ENCODE measurements at places on chromosomes 3 and 15.

GRCh38 chr15:52546031-52546751 lies 17.5 kb upstream of the MYO5A start:
- no peak for DNase-seq

DNA sequence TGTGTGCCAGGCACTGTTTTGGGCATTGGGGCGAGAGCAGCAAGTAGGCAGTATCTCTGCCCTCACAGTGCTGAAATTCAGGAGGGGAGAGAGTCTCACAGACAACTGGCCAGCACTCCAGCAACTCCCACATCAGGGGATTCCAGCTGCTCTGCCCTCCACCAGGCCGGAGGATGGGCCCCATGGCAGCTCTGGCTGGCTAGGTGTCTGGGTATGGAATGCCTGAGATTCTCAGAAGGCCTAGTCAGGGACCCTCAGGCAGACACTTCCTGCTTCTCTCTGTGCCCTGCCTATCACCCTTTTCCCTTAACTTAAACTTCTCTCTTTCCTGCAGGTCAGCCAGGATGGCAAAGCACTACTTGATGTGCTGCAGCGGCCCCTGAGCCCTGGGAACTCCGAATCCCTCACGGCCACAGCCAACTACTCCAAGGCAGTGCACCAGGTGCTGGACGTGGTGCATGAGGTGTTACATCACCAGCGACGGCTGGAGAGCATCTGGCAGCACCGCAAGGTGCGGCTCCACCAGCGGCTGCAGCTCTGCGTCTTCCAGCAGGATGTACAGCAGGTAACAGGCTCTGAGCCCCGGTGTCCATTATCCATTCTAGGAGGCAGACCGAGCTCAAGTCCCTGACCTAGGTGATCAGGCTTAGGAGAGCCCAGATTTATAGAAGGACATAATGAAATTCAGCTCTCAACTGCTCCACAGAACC lies 342.2 kb upstream of the ROPN1 start:
- no peak for DNase-seq

DNA sequence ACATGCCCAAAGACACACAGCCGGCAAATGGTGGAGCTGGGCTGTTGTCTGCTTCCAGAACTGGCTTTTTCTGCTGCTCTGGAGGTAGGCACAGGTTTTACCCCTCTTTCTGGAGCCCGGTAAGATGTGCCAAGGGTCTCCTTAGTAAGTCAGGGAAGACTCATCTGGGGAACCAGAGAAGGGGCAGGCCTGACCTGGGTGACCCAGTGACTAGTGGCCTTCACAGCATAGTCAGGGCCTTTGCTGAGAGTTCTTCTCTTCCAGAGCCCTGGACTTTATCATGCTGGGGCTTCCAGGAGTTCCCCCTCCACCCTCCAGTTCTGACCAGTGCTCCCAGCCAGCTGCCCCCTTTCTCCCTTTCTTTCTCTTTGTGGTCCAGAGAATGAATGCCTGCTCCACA lies 3.2 kb downstream of the CD276 start:
- DNase-seq, result no peak

GRCh38 chr3:37606472-37606871 lies 255.2 kb upstream of the CTDSPL start:
- no peak for DNase-seq

DNA sequence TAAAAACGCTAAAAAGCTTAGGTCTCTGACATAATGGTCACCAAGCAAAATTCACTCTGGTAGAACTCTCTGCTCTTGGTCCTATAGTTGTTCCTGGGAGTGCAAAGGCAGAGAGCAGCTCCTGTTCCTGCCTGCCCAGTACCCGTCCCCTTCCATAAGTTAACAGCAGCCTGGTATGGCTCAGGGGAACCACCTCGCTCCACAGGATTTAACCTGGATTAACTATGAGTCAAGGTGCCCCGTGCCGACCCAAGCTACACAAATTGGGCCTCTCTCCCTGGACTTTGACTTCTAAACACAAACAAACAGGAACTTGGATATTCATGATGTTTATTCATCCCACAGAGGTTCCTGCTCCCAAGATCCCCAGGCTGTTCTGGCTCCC lies 32.1 kb downstream of the SCAP start:
- DNase-seq, result no peak

GRCh38 chr15:85753261-85753660 lies 41.5 kb downstream of the KLHL25 start:
- DNase-seq, result no peak

GRCh38 chr3:179425075-179425474 lies 26.2 kb downstream of the GNB4 start:
- no peak for DNase-seq

DNA sequence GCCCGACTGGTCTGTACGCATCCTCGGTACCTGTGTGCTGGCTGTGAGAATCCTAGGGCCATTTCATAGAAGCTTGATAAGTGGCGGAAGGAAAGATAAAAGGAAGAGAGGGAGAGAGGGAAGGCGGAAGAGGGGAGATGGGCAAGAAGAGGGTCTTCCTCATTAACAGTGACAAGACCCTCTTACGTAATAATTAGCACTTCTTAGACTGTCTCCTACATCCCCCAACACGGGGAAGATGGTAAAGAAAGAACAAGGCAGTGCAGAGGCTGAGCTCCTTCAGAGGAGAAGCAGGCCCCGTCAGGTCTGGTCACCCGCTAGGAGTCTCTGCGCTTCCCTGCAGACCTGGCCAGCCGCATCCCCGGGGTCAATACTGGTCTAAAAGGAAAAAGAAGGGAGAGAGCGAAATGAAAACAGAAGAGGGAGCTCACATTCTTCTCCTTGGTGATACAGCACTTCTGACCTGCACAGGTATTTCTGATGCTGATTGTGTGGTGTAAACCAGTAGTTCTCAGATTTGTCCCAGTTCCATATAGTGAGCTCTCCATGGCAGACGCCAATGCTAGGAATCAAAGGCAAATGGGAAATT lies 19.0 kb upstream of the FAM240A start:
- no peak for DNase-seq

GRCh38 chr15:90375071-90375470 lies 13.0 kb upstream of the IQGAP1 start:
- DNase-seq, result no peak

- no peak for DNase-seq
These were observed 149.9 kb downstream of the NEK10 start for GRCh38 chr3:27219127-27219845.

DNA sequence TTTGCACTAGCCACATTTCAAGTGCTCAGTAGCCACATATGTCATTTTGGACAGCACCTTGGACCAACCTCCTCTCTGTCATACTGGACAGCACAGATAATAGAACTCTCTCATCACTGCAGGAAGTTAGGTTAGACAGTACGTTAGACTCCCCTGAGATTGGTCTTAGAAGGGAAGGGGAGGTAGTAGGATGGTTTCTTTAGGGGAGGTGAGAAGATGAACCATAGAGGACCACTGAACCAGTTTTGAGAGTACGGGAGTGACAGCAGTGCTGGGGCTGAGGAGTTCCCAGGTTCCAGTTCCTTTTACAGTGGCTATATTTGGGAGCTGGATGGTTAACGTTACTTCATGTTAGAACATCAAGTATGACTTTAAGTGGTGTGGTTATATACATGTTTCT lies 7.8 kb downstream of the LRCH3 start:
- no peak for DNase-seq

DNA sequence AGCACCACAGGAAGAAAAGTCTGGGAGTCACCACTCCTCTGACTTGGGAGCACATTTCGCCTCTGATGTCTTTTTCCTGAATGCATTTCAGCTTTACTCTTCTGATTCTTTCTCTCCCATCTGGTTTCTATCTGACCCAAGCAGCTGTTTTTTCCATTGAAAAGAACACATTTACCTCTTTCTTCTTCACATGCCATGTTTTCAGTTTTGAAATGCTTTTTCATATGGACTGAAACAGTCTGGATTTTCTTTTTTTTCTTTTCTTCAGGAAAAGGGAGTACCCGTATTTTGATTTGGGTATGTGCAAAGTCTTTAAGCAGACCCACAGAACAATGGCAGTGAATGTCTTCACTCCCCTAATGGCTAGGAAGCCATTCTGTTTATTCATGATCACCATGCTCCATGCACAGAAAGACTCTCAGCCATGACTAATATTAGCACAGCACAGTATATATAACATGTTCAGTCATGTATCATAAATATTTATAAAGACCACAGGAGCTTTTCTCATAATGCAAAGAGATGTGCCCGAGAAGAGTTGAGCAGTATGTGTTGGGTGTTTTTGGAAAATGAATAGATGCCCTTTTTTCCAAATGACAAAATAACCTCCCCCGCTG lies 82.7 kb upstream of the LRIG1 start:
- DNase-seq, result no peak
